ENCODE measurements at places on chromosomes 1 and 21.

- DNase-seq, result no peak
These were observed 52.0 kb downstream of the FOXJ3 start for GRCh38 chr1:42282867-42283583.

- DNase-seq, result no peak
These were observed 29.8 kb downstream of the MEGF6 start for GRCh38 chr1:3581296-3582036.

- DNase-seq, result no peak
These were observed 496.8 kb upstream of the ZRANB2 start for GRCh38 chr1:71577451-71578131.

DNA sequence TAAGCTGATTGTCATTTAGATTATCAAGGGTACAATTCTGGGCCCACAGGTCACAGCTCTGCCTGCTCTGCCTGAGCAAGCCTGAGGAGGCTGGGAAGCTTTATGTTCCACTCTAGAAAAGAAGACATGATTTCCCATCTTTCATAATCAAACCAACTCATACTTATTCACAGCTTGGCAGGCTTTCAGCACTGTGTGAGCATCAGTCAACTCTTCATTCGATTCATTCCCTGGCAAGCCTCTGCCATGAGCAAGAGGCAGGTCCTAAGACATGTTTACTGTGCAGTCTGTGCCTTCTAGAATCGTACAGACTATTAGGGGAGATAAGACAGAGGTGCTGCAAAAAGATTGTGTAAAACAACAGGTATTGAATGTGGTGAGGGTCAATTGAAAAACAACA, 24.5 kb upstream of the KIRREL1 start:
- DNase-seq, result no peak

DNA sequence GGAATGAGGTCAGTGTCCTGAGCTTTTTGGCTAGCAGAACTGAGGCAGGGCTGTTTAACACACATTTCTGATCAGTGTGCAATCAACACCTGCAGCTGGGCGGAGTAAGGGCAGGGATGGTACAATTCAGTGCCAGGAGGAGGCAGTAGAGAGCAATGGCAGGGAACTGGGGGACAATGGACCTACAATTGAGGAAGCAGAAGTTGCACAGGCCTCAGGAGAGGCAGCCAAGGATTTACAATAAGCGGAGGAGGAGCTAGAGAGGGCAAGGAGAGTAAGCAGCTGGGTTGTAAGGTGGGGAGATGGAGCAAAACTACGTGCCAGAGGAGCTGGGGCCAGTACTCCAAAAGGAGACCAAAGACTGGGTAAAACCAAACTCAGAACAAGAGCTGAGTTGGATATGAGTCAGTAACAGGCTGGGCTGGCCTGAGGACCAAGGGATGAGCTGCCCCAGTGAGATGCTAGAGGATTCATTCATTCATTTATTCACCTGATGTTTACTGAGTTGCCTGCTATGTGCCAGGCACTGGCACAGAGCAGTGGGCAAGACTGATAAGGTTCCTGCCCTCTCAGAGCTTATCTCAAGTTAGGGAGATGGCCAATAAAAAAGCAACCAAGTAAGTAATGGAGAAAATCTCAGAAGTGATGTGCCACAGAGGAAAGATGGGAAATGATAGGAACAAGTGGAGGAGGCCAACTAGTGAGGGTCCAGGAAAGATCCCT, 10.4 kb upstream of the GALE start:
- no peak for DNase-seq

All from stimulated activated CD4-positive, alpha-beta T cell treated with anti-CD3 and anti-CD28 coated beads, TNF-alpha, amount 100 ng/mL, for 1 hour (primary cell).